ENCODE measurements at places on chromosomes 11 and 22. TPM values are rescaled to one million over a fixed set of nuclear protein-coding genes. Genes with fewer than 3 reads are reported as not detected.

OR52B2 gene
- total RNA-seq, result not detected

VSTM5 gene
- total RNA-seq, result not detected

USP47 gene
- total RNA-seq, result 70.7 TPM

DGAT2 gene
- 0.73 TPM for total RNA-seq

OR52N2 gene
- total RNA-seq, result not detected

OR4S2 gene
- not detected for total RNA-seq

SYNGR1 gene
- total RNA-seq, result 1.6 TPM

CDC42BPG gene
- 7.4 TPM for total RNA-seq

TRIM6 gene
- not detected for total RNA-seq

PIK3C2A gene
- total RNA-seq, result 40.6 TPM

TNNI2 gene
- not detected for total RNA-seq

NRXN2 gene
- total RNA-seq, result not detected

CCDC73 gene
- not detected for total RNA-seq

TSGA10IP gene
- total RNA-seq, result not detected

PCSK7 gene
- 345 TPM for total RNA-seq

OR8D4 gene
- total RNA-seq, result not detected

MS4A4E gene
- total RNA-seq, result not detected

TYR gene
- not detected for total RNA-seq

C22orf15 gene
- 0.58 TPM for total RNA-seq

Data from T-cell (primary cell).